GM13976 (cell line): ENCODE measurements at places on chromosomes 7 and 10.

GRCh38 chr7:93632371-93632770 is 57.8 kb upstream of the CALCR start:
- no peak for DNase-seq

DNA sequence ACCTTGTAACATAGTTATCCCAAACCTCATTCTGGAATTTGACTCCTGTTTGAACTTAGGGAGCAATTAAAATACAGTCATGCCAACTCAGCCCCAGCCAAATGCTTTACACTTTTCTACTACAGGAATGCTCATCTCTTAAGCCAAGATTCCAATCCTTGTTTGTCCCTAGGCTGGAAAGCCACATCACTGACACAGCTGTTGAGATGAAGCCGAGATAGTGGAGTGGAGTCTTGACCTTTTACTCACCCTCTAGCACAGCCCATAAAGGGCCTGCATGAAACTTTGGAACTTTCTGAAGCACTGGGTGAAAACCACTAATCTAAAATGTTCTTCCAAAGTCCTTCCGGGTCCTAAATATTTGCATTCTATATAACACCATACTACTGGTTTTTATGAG is 247.3 kb downstream of the ETV1 start:
- DNase-seq: no peak

- peak; percentile 48 for DNase-seq
Measured at GRCh38 chr7:141073173-141073640, 657 bp upstream of the TMEM178B start.

DNA sequence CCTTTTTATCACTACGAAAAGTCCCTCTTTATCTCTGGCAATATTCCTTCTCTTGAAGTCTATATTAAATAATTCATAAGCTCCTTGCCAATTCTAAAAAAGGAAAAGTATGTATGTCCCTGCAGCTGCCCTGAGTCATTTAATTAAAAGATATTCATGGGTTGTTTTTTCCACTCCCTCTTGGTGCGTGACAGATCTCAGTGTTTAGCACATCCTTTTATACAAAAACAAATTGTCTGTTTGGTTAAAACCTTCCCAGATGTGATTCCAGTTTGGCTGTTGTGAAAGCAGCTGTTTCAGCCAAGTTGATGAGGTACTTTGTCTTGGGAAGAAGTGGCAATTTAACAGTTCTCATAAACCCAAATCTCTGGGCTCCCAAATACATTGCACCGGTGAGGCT is 33.8 kb upstream of the PRLHR start:
- DNase-seq: no peak

DNA sequence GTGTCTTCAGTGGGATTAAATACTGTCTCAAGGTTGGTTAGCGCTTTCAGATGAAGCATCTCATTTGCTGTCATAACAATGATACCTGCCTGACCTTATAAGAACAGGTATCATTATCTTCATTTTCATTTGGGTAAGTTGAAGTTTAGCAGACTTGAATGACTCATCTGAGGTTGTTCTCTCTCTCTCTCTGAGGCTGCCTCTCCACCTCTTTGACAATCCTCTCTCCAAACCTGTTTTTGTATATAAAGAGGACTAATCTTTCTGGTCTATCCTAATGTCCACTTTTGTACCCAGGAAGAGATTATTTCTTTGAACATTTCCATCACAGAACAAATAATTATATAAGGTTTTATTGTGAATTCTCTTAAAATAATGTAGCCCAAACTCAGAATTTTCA is 291.4 kb downstream of the KLF6 start:
- DNase-seq: no peak

DNA sequence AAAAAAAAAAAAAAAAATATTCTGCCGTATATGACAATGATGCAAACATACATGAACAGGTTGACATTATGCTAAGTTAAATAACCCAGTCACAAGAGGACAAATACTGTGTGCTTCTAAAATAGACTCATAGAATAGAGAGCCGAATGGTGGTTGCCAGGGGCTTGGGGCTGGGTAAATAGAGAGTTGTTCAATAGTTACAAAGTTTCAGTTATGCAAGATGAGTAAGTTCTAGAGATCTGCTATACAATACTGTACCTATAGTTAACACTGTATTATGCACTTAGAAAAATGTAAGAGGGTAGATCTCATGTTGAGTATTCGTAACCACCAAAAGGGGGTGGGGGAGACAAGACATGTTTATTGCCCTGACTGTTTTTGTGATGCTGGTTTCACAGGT is 77.1 kb upstream of the GNAI1 start:
- no peak for DNase-seq

GRCh38 chr10:29783201-29783947 is 148.6 kb upstream of the SVIL start:
- DNase-seq: no peak

DNA sequence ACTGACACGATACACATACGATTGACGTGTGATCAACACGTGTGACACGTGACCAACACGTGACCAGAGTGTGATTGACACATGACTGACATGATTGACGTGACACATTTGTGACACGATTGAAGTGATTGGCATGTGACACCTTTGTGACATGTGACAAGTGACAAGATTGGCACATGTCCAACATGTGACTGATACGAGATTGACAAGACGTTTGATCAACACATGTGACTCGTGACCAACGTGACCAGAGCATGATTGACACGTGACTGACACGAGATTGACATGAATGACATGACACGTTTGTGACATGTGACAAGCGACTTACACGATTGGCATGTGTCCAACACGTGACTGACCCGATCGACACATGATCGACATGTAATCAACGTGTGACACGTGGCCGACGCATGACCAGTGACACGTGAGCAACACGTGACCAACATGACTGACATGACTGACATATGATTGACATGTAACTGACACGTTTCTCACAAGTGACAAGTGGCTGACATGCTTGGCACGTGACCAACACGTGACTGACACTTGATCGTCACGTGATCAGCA is 22.0 kb downstream of the CRPPA start:
- DNase-seq: no peak

GRCh38 chr7:41241641-41242040 is 461.2 kb downstream of the INHBA start:
- DNase-seq: no peak

GRCh38 chr10:70284542-70285475 is 1.0 kb upstream of the NPFFR1 start:
- DNase-seq: no peak

DNA sequence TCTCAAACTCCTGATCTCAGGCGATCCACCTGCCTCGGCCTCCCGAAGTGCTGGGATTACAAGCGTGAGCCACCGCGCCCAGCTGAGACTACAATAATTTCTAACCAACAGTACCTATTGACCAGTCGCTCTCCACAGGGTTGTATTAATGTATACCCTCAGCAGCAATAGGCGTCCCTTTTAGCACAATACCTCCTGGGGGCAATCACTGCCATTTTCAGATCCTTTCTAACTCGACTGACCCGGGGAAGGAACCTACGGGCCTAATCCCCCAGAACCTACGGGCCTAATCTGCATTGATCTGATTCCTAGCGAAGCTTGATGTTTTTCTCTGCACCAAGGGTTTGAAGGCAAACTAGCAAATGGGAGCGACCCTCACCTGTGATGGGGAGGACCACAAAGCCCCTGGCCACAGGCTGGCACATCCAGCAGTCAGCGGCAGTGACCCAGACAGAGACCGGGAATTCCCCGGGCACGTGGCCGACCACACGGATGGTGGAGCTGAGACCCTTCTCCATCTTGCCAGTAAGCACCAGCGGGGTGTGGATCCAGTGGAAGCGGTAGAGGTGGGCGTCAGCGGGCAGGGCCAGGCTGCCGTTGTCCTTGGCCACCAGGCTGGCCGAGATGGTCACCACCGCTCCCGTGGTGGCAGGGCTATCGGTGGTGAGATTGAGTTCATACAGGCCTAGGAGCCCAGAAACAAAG is 6.9 kb downstream of the TMEM130 start:
- DNase-seq: no peak

DNA sequence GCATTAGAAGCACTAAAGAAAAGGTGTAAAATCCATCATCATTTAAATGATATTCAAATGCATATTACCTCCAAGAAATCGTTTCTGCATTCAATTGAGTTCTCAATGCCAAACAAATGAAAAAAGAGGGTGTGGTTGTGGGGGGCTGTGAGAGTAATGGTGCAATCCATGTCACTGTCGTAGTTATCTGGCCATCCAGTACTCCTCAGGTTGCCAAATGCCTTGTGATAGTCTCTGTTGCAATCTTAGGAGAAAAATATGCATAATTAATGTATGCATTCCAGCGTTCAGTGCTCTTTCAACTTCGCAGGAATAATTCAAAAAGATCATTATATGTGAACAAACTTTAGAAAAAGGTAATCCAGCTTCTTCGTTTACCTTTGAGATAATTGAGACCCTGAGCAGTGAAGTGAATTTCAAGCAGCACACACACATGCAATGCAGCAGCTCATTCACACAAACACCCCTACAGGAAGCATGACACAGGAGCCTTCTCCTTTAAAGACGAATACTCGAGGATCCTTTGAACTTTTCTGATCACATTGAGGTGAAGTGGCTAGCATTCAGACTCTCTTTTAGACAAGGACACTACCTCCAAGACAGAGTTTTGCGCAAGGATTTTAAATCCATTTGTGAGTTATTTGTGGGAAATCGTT is 73.4 kb downstream of the OR13A1 start:
- DNase-seq: no peak

DNA sequence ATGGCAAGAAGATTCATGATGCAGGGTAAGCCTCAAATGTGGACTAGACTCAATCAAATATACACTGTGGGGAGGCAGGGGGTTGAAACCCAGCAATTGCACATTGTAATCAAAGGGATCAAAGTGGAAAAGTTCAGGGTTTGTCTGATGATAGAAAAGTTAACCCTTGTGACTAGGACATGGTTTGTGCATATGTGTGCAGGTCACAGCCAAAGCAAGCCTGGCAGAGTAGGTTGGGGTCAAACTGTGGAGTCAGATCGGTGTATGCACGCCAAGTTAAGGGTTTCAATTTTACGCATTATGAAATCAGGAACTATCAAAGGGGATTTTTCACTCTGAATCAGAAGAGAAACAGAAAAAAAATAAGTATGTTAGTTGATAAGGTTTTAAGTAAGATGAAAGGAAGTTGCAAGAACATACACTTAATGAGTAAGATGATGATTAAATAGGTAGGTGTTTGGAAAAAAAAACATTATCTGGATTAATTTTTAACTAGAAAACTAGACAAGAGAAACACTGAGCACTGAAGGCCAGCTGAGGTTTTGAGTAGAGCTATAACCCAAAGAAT is 188.3 kb downstream of the DGKB start:
- DNase-seq: peak; percentile 23

DNA sequence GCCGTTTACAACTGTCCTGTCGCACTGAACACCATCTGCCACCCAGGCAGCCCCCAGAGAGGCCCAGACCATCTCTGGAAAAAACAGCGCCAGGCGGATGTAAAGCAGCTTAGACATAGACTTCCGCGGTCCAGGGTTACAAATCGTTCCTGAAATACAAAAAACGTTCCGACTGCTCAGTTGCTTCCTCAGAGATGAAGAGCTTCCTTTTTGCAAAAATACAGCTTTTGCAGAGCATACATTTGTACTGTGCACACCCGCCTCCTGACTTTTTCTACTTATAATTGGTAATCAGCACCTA is 11.4 kb downstream of the DAGLB start:
- DNase-seq: peak; percentile 51

DNA sequence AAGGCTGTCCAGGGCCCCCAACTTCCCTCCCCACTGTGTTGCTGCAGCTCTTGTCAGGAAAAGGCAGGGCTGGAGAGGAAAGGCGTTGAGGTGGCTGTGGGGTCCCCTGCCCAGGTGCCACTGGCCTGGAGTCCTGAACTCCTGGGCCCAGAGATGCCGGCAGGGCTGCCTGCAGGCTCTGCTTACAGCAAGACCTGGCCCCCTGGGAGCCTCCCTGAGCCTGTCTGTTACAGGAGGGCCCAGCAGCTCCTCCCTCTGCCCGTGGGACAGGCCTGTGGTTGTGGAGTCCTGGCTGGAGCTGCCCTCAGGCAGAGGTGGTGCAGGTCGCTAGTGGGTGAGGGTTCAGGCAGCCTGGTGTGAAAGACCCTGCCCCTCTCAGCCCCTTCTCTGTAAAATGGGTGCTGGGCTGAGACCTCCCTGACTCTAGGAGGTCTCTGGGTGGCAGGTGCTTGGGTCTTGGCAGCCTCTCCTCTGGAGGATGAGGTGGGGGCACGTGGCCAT is 9.9 kb downstream of the ANTXRL start:
- peak; percentile 20 for DNase-seq

- DNase-seq: no peak
Measured at GRCh38 chr7:55133630-55134358, 115.0 kb downstream of the EGFR start.

GRCh38 chr7:28145931-28146330 is 34.7 kb downstream of the JAZF1 start:
- no peak for DNase-seq

DNA sequence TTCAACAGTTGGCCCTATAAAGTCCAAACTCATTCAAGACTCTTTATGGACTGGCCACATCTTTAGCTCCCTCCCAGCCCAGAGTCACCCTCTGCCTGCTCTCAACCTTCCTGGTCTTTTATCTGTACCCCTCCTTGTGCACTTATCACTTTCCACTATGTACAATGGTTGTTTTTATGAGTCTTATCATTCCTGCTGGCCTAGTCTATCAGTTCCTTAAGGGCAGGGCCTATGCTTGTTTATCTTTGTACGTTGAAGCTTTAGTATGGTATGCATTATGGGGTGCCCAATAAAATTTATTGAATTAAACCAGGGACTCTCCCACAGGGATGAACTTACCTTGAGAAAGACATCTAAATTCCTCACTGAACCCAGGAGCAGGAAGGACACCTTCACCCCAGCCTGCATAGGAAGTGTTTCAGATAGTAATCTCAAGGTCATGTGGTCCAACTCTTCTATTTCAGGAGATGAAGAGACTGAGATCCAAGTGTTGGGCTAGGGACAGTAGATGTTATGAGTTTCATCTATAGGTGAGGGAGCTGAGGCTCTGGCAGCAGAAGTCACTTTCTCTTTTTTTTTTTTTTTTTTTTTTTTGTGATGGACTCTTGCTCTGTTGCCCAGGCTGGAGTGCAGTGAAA is 13.3 kb upstream of the PDCD4 start:
- DNase-seq: no peak

GRCh38 chr10:74151879-74152722 is 1.1 kb downstream of the ADK start:
- DNase-seq: no peak

DNA sequence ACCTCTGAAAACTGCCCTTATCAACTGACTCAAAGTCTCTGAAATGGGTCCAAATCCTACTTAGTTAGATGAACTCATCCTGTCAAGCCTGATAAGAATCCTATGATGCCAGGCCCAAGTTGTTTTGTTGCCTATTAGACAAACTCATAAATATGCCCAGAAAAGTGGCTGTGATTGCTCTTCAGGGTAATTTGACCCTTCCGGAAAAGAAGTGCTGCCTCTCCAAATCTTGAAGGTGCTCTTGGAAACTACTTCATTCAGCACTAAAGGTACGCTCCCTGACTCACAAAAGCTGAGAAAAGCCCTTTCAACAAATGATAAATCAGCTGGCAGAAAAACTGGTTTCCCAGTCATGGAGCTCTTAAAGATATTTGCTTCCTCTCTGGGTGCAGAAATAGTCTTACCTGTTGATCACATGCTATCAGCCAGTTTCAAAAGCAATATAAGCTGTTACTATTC is 6.7 kb downstream of the IFIT5 start:
- DNase-seq: no peak

GRCh38 chr10:62817766-62818425 is 1.7 kb upstream of the EGR2 start:
- peak; percentile 90 for DNase-seq
